Tibial nerve (tissue), 4 donors: ENCODE measurements at places on chromosomes 1 and 21. TPM values are rescaled to one million over a fixed set of nuclear protein-coding genes. Genes with fewer than 3 reads are reported as not detected.

DNA sequence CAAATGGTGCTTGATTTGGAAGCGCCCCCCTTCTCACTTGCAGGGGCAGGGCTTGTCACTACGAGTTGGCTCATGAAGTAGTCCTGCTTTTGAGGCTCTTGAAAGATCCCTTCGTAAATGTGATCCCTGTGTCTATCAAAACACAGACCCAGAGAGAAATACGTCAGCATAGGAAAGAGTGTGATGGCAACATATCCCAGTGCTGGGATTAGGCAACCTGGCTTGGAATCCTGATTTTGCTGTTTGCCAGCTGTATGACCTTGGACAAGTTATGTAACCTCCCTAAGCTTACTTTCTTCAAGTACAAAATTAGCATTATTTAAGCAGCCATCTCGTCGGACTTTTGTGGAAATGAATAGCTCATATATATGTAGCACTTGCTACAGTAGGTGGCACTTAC, 228.4 kb downstream of the ATG4C start:
- peak; percentile 30 for DNase-seq

FAM89A gene
- total RNA-seq = 29.0 TPM

DNA sequence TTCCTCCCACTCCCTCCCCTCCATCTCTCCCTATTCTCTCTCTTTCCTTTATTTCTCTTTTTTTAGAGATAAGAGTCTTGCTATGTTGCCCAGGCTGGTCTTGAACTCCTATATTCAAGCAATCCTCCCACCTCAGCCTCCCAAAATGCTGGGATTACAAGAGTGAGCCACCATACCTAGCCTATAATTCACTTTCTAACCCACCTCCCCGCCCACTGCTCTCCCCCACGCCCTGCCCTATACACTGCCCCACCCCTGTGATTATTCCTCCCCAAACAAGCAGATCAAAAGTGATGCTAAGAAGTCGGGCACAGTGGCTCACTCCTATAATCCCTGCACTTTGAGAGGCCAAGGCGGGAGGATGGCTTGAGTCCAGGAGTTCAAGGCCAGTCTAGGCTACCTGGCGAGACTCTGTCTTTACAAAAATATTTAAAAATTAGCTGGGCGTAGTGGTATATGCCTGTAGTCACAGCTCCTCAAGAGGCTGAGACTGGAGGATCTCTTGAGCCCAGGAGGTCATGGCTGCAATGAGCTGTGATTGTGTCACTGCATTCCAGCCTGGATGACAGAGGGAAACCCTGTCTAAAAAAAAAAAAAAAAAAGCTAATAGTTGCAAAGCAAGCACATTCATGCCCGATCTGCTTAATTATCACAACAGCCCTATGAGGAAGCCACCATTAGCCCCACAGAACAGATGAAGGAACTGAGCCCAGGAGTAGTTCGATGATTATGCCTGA, 12.8 kb upstream of the E2F2 start:
- DNase-seq = no peak

GRCh38 chr1:69076631-69077030, 491.1 kb upstream of the LRRC7 start:
- no peak for DNase-seq

DNA sequence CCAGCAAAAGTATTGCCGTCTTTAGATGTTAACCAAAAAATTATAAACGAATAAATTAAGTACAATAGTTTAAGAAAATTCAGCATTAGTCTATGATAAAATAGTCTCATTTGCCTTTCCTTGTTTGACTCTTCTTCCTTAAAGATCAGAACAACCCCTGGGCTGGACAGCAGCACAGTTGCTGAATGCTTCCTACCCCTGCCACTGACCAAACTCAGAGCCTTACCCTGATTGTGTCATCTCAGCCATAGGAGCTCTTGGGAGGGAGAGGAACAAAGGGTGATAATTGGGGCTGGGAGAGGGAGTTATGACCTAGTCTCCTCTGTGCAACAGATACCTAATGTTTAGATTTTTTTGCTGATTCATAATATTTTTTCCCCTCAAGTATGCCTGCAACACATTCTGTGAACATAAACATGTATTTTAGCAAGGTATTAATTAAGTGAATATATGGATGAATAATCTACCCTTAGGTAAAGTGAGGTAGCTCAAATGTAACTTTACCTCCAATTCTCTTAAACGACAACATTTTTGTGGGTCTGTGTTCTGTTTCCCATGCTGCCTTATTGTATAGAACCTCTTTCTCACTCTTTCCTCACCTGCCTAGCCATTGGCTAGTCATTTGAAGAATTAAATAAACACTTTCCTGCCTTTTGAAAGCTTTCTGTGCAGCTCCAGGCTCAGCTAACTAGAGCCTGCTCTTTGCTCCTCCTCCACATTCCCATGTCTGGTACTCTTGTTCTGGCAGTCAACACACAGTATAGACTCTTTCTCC, 46.1 kb downstream of the FGGY start:
- DNase-seq = no peak

ACAP3 gene
- 34.3 TPM for total RNA-seq

- no peak for DNase-seq
Measured at GRCh38 chr1:54328066-54328636, 78.0 kb downstream of the SSBP3 start.

GRCh38 chr1:72009173-72010093, 272.9 kb downstream of the NEGR1 start:
- no peak for DNase-seq
